Chondrocyte (in vitro differentiated cells): ENCODE measurements at places on chromosomes 7 and 10. TPM values are rescaled to one million over a fixed set of nuclear protein-coding genes. Genes with fewer than 3 reads are reported as not detected.

GRCh38 chr10:75014516-75015230 lies 96.8 kb upstream of the SAMD8 start:
- peaks cover 4% of the 10 kb centered on the region for H3K4me1 ChIP-seq
- H3K4me3 ChIP-seq: no peak overlapping the region
- H3K27ac ChIP-seq: no peak overlapping the region
- peaks cover 6% of the 10 kb centered on the region for H3K36me3 ChIP-seq
- H3K27me3 ChIP-seq: no peaks in the 10 kb centered on the region

DNA sequence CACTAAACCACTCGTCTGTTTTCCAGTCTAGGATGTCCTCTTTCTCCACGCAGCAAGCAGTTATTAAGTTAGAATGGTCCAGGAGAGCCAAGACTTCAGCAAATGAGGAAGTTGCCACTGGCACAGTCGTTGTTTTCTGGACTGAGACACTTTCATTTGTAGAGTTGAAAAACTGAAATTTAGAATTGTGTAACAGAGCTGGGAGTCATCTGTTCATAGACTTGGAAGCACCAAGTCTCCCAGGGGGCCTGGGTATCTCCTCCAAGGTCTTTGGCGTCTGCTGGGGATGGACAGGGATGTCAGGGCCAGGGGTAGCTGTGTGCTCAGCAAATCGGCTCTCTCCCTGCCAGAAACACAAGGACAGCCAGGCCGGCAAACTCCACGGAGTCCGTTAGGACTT lies 208.4 kb downstream of the FANK1 start:
- H3K27ac ChIP-seq: no peak overlapping the region
- no peaks in the 10 kb centered on the region for H3K27me3 ChIP-seq
- DNase-seq: no peak

GRCh38 chr7:148537435-148537834 lies 53.1 kb upstream of the C7orf33 start:
- no peak overlapping the region for H3K4me3 ChIP-seq
- H3K4me1 ChIP-seq: peaks cover 6% of the 10 kb centered on the region
- DNase-seq: no peak
- H3K36me3 ChIP-seq: no peaks in the 10 kb centered on the region

DNA sequence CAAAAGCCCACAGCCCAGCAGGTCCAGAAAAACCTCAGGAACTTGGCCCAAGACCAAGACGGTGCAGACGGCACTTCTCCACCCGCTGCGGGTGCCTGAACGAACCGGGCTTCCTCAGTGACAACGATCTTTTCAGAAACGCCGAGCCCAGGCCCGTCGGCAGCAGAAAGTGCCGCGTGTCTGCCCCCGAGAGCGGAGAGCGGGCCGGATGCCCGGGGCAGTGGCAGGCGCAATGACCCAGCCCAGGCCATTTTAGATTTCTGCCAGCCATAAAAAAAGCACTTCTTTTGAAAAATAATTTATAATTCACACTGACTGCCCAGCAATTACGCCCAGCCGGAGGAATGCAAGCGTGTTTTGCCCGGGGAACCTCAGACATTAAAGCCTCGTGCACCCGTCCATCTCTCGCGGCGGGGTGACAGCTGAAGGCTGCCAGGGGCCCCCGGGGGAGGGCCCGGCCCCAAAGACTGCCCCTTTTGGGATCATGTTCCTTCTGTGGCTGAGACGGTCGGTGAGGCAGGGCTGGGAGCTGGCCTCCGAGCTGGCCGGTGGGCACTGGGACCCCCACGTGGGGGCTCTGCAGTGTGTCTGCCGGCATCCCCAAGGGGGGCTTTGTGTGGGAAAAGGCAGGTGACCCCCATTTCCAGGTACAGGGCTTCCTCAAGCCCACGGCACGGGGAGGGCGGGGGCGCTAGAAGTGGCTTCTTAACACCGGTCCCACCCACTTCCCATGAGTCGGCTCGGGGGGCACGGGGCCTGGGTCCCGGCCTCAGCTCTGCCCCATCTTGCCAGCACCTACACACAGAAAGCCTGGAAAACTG lies 71.3 kb upstream of the PDGFA start:
- H3K4me3 ChIP-seq: no peak overlapping the region
- H3K36me3 ChIP-seq: peaks cover 8% of the 10 kb centered on the region
- H3K4me1 ChIP-seq: peaks cover 37% of the 10 kb centered on the region
- H3K27ac ChIP-seq: peak overlapping the region; percentile 77
- H3K27me3 ChIP-seq: no peaks in the 10 kb centered on the region
- no peak for DNase-seq

GRCh38 chr7:39948375-39948955 lies 1.6 kb upstream of the CDK13 start:
- H3K36me3 ChIP-seq: peaks cover 5% of the 10 kb centered on the region
- H3K4me3 ChIP-seq: peak overlapping the region; percentile 90
- H3K27ac ChIP-seq: peak overlapping the region; percentile 99
- no peaks in the 10 kb centered on the region for H3K27me3 ChIP-seq
- H3K4me1 ChIP-seq: peaks cover 18% of the 10 kb centered on the region

Gene LCOR
- 27.9 to 37.2 TPM (median 29.4 TPM) in 3 replicates for total RNA-seq

DNA sequence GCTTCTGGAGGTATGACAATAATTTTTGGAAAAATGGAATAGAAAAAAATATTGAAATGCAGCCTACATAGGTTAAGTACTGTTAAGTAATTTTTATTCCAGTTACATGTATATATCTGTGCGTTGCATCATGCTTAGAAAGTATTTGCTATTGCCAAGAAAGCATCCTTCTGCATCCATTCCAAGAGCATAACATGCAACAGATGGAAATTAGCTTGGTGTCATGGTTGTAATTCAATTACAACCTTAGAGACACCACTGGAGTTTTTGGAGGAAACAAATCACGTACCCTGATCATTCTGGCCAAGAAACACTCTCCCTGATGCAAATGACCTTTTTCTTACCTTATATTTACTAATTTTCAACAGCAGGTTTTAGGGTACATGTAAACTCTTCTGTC lies 1.7 kb downstream of the AKR1B1 start:
- H3K4me3 ChIP-seq: no peak overlapping the region
- peaks cover 3% of the 10 kb centered on the region for H3K36me3 ChIP-seq
- H3K4me1 ChIP-seq: peaks cover 31% of the 10 kb centered on the region
- DNase-seq: no peak
- H3K27me3 ChIP-seq: no peaks in the 10 kb centered on the region
- H3K27ac ChIP-seq: no peak overlapping the region

Gene CCZ1B
- total RNA-seq: 71.6 to 78.6 TPM (median 72.6 TPM) in 3 replicates
